ENCODE measurements at places on chromosomes 3 and 15.

GRCh38 chr15:78237146-78237545, 2.8 kb upstream of the ACSBG1 start:
- DNase-seq, result no peak

- DNase-seq, result peak; percentile 10
Observed at GRCh38 chr3:171748064-171748924, 62.0 kb downstream of the PLD1 start.

DNA sequence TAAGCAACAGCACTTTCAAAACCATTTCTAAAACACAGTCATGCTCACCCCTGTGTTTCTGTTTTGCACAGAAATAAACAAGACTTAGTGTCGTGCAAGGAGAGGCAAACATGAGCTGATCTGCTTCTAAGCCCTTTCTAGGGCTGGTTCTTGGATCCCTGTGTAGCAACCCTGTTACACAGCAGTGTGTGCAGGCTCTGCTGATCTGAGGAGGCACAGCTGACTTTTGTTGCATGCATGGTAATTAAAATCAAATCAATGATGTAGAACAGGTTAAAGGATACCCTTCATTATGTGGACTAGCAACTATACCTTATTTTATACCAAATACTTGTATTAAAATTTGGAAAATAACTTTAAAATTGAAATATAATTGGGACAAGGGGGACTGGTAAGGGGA, 234.8 kb downstream of the PDZRN3 start:
- DNase-seq, result no peak

- DNase-seq, result no peak
Observed at GRCh38 chr15:29570948-29571791, 251.1 kb downstream of the TJP1 start.

- DNase-seq, result no peak
Observed at GRCh38 chr3:184037816-184038215, 6.3 kb downstream of the HTR3D start.

DNA sequence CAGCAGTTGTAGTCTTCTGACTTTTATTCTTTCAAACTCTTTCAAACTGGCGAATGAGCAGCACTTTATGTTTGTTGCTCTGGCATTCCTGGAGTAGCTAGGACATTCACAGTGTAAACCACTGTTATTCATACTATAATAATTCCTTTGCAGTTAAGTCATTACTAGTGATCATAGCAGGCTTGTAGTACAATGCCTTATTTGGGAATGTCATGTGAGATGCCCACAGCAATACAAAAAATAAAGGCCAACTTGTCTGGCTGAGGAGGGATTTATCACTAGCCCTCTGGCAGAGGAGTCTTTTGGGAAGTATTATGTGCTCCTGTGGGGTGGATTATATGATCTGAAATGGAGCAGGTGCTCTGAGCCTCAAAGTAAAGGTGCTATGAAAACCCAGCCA, 197.2 kb downstream of the VGLL3 start:
- DNase-seq, result no peak

DNA sequence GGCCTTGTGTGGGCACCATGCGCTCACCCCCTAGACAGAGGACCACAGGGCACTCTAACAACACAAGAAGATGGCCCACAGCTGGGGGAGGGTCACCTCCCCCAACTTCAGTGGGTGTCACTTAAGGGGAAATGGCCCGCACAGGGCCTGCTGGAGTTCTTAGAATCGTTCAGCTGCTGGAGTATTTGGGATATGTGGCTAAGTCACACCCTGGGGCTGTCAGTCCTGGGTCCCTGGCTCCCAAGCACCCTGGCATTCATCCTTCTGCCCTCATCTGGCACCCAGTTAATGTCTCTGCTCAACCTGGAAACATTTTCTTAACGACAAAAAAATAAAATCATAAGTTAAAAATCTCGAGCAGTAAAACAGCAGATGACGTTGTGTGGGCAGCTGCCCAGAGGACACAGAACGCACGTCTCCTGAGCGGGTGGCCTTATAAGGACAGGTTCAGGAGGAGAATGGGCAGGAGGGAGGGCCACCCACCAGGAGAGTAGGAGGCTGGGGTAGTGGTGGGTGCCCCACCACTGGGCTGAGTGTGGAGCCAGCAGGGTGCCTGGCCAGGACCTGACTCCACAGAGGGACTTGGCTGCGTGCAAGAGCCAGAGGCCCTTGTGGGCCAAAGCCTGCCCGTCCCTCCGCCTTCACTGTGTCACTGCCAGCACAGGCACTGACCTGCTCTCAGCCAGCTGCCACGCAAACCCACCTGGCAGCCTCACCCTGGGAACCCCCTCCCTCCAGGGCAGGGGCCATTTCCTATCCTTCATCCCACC, 11.5 kb downstream of the KBTBD13 start:
- no peak for DNase-seq

GRCh38 chr15:40511093-40511471, 40.3 kb downstream of the CHST14 start:
- DNase-seq, result no peak

- no peak for DNase-seq
Observed at GRCh38 chr3:172104471-172105072, 65.2 kb downstream of the FNDC3B start.

- DNase-seq, result no peak
Observed at GRCh38 chr3:155252021-155252420, 41.5 kb downstream of the STRIT1 start.

DNA sequence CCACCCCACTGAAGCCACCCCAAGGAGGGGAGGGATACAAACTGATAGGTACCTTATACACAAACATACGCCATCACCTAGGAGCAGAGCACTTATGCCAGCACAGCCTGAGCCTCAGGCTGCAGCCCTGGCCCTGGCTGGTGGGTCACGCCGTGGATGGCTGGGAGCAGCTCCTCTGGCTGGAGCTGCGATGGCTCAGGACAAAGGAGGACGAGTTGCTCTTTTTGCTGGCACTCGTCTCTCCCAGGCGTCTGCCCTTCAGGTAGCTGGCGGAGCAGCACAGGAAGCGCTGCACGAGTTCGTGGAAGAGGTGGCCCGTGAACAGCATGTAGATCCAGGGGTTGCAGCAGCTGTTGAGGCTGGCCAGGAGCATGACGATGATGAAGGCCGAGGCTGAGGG, 16.6 kb downstream of the OXTR start:
- DNase-seq, result no peak

- no peak for DNase-seq
Observed at GRCh38 chr3:128195802-128196201, 42.5 kb downstream of the EEFSEC start.

DNA sequence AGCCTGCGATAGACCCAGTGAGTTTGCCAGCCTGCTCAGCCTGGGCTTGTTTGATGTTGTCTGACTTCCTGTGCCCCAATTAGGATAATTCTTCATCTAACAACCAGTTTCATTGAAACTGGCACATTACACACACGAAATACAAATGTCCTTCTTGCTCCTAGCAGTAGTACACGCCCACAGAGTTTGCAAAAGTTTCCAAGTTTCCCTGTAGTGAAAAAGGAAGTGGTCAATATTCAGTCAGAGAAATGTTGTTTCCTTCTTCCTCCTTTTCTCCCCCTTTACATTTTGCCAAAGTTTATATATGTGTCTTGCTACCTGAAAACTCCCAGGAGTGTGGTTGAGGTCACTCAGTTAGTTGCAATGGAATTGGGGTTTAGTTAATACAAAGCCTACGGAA, 58.4 kb upstream of the LRTM1 start:
- DNase-seq, result no peak

DNA sequence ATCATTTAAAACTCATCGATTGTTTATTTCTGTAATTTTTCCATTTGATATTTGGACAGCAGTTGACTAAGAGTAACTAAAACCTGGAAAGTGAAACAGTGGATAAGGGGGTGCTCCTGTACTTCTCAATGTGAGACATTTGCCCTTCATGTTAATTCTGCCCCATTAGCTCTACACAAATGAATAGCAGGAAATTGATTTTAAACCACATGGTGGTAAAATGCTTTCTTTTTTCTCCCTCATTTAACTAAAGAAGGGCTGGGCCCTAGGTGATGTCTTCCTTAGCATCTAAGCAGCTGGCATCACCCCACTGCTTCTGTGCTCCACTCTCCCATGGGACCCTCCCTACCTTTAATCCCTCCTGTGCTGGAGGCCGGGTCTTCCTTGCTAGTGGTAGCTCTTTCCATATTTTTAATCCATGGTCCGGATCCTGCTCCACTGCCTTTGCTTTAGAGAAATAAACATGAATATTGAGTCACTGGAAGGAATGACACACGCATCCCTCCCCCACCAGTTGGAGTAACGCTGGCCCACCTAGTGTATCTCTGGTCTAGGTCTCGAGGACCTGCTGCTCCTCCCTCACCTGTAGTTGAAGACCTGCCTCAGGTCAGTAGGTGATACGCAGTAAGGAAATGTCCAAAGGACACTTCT, 30.2 kb upstream of the LAMP3 start:
- DNase-seq, result no peak

- no peak for DNase-seq
Observed at GRCh38 chr3:155488671-155489070, 195.2 kb upstream of the STRIT1 start.

DNA sequence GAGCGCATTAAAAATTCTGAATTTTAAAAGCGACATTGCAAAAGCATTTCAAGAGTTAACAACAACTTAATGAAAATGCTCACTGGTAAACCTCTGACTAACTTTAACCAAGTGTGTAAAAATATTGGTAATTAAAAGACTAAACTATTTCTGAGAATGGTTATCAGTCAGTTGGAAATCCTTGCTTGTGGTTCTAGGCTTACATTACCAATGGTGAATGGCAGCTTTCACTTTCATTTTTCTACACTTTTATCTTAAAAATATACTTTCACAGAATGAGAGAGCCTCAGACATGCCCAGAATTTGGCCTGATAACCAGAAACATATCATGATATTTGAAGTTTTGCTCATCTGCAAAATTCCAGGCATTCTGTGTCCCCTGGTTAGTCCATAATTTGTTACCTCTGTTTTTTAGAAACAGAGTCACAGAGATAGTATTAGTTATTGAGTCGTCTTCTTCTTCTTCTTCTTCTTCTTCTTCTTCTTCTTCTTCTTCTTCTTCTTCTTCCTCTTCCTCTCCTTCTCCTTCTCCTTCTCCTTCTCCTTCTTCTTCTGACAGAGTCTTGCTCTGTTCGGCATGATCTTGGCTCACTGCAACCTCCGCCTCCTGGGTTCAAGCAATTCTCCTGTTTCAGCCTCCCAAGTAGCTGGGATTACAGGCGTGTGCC, 5.5 kb upstream of the RNF111 start:
- DNase-seq, result peak; percentile 49

- no peak for DNase-seq
Observed at GRCh38 chr3:166422556-166422955, 585.3 kb upstream of the BCHE start.

DNA sequence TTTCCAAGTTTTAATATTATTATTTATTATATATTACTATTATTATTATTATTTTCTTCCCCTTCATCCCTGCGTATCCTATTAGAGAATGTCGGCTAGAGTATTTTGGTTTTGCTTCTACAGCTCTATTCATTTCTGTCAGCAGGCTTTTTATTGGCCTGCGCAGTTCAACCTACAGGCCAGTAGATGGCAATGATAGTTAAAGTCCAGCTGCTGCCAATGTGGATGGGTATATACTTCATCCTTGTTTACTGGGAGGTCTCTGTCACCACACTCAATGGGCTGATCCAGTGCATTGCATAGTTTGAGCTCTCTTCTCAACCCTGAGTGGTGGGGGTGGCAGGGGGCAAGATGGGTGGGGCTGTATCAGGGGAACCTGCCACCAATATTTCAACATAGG, 799.8 kb downstream of the NSUN3 start:
- no peak for DNase-seq

DNA sequence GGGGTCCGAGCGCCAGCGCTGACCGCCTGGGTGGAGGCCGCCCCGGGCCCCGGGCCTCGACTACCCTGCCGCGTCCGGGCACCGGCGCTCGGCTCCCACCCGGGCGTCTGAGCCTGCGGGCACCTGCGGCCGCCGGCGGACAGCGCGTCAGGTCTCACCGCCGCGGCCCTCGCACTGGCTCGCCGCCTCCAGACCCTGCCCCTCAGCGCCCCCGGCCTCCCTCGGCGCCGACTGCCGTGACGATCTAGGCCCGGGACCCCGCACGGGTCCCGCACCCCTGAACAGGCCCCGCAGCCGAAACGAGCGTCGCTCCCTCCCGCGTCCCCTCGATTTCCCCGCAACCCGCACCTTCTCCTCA, 297 bp downstream of the PRC1 start:
- DNase-seq, result no peak

GRCh38 chr3:128555098-128555825, 62.3 kb upstream of the GATA2 start:
- no peak for DNase-seq

DNA sequence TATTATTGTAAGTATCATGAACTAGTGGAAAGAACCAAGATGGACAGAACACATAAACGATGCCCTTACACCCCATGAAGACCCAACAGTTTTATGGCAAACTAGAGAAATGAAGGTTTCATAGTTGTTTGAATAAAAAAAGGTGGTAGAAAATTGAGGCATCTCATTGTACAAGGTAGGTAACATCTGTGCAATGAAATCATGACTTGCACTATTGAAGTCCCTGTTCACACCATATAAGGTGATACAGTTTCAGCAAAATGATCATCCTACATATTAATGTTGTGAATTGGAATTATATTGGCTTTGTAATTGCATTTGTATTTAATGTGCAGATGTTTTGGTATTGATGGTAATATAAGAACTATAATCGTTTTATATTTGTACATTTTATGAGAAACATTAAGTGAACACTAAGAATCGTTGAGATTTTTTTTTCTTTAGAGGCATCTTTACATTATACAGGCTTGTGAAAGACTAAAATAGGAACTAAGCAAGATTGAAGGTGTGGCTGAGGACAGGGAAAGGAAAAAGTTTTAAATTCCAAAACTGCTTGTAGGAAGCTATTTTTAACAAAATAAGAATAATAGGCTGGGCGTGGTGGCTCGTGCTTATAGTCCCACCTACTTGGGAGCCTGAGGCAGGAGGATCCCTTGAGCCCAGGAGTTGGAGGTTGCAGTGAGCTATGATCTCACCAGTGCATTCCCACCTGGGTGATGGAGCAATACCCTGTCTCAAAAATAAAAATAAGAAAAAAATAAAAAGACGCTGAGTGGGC, 48.5 kb downstream of the CGNL1 start:
- DNase-seq, result no peak

GRCh38 chr3:29183346-29184087, 97.4 kb upstream of the RBMS3 start:
- no peak for DNase-seq

DNA sequence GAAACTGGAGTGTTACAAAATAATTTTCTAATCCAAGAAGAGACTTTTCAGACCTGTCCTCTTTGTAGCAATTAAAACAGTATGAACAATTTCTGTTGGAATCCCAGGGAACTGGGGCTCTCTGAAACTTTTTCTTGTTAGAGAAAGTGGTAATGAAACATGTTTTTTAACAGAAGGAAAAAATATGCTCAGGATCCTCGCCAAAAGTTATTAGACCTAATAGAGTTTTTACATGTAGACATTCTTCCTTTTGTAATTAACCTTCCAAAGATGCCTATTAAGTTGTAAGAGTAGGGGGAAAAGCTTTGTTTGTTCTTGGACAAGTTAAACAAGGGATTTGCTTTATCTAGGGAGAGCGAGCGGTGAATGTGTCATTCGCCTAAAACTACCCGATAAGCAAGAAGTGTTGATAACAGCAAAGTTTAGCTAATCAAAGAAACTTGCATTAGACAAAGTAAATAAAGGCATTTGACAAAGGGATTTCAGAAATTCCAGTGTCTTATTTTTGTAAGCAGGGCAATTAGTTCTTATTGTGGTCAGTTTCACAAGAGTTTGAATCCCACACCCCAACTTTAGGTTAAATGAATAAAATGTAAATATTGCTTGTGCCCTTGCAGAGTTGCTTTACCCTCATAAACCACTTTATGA, 2.3 kb downstream of the RARB start:
- no peak for DNase-seq

Measured in hematopoietic multipotent progenitor cell treated with erythropoietin and hydrocortisone succinate and interleukin-3 and kit ligand, for 15 days (in vitro differentiated cells).